Astrocyte (in vitro differentiated cells and primary cell): ENCODE measurements at places on chromosomes 16 and 17. TPM values are rescaled to one million over a fixed set of nuclear protein-coding genes. Genes with fewer than 3 reads are reported as not detected.
A peak's percentile ranks its signal among the peaks of the same experiment; 100 is the strongest.

DNA sequence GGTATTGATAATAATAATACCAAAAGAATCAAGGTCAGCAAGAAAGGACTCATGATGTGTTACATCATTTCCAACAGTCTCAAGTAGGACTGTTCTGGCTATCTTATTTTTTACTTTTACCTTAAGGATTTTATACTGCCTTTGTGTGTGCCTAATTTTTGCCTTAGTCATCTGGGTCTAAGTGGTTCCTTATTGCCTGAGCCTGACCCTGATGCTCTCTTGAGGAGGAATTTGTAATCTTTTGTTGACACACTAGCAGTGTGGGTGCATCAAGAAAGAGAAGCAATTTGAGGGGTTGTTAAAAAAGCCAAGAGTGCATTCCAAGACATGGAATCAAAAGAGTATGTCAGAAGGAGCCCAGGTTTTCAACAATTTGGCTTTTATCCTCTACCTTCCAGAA is 59.3 kb downstream of the TMEM100 start:
- H3K36me3 ChIP-seq = no peaks in the 10 kb centered on the region
- DNase-seq = no peak
- H3K4me1 ChIP-seq = no peaks in the 10 kb centered on the region
- no peak overlapping the region for H3K4me3 ChIP-seq
- H3K27ac ChIP-seq = no peak overlapping the region

GRCh38 chr16:21078563-21078962 is 72.1 kb downstream of the DNAH3 start:
- no peaks in the 10 kb centered on the region for H3K27me3 ChIP-seq
- H3K27ac ChIP-seq = no peak overlapping the region
- H3K36me3 ChIP-seq = no peaks in the 10 kb centered on the region
- H3K4me1 ChIP-seq = no peaks in the 10 kb centered on the region

- no peaks in the 10 kb centered on the region for H3K36me3 ChIP-seq
- peaks cover 2% of the 10 kb centered on the region for H3K4me1 ChIP-seq
- peaks cover 5% of the 10 kb centered on the region for H3K27me3 ChIP-seq
Observed at GRCh38 chr16:1105888-1106620, 10.0 kb upstream of the C1QTNF8 start.

- H3K4me1 ChIP-seq = no peaks in the 10 kb centered on the region
- no peak overlapping the region for H3K27ac ChIP-seq
- no peaks in the 10 kb centered on the region for H3K27me3 ChIP-seq
- DNase-seq = no peak
- H3K4me3 ChIP-seq = no peak overlapping the region
Observed at GRCh38 chr17:74390680-74391653, 23.7 kb downstream of the GPR142 start.

GRCh38 chr16:49932434-49932833 is 76.5 kb upstream of the ZNF423 start:
- DNase-seq = no peak
- no peaks in the 10 kb centered on the region for H3K4me1 ChIP-seq
- no peak overlapping the region for H3K4me3 ChIP-seq
- no peak overlapping the region for H3K27ac ChIP-seq
- no peaks in the 10 kb centered on the region for H3K27me3 ChIP-seq

GRCh38 chr17:47057830-47058229 is 78.8 kb upstream of the RPRML start:
- H3K4me3 ChIP-seq = no peak overlapping the region
- no peaks in the 10 kb centered on the region for H3K4me1 ChIP-seq
- no peak for DNase-seq
- no peak overlapping the region for H3K27ac ChIP-seq
- H3K36me3 ChIP-seq = no peaks in the 10 kb centered on the region
- no peaks in the 10 kb centered on the region for H3K27me3 ChIP-seq

- H3K4me1 ChIP-seq = peaks cover 46% of the 10 kb centered on the region
- peak; percentile 83 for DNase-seq
- H3K4me3 ChIP-seq = no peak overlapping the region
- no peaks in the 10 kb centered on the region for H3K36me3 ChIP-seq
- no peaks in the 10 kb centered on the region for H3K27me3 ChIP-seq
Observed at GRCh38 chr17:73302189-73302588, 9.6 kb downstream of the CDC42EP4 start.

GRCh38 chr17:39927929-39928857 is 661 bp downstream of the LRRC3C start:
- H3K4me3 ChIP-seq = peak overlapping the region; percentile 81
- no peak for DNase-seq
- peaks cover 51% of the 10 kb centered on the region for H3K4me1 ChIP-seq

DNA sequence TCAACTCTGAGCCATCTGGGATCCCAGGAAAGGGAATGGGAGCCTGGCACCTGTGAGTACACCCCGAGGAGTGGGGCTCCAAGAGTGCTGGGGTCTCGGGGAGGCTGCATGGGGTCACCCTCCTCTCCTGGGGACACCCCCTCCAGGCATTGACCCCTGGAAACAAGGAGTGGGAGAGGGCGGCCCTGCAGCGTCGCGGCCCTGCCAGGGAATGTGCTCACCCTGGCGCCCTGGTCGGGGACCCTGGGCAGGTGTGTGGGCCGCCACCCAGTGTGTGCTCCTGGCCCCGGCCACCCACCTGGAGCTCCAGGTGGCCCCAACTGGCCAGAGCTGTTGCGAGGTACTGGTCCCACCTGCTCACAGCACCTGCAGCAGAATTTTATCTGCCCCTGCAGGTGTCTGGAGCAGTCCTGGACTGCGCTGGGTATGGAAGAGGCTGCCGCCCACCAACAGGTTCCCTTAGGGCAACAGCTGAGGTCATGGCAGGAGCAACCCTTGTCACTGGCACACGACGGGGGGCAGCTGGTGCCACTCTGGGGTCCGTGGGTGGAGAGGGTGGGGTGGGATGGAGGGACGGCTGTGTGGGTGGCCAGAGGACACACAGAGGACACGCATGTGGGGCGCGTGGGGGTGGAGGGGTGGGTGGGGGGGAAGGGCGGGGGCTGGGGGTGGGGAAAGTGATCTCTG is 5.4 kb upstream of the PABPN1L start:
- peaks cover 4% of the 10 kb centered on the region for H3K27me3 ChIP-seq
- H3K4me3 ChIP-seq = no peak overlapping the region
- no peak for DNase-seq
- H3K27ac ChIP-seq = no peak overlapping the region
- H3K4me1 ChIP-seq = no peaks in the 10 kb centered on the region

GRCh38 chr16:81181013-81181720 is 57.3 kb upstream of the BCO1 start:
- H3K27me3 ChIP-seq = no peaks in the 10 kb centered on the region
- peak overlapping the region; percentile 16 for H3K4me3 ChIP-seq
- no peaks in the 10 kb centered on the region for H3K36me3 ChIP-seq
- peaks cover 13% of the 10 kb centered on the region for H3K4me1 ChIP-seq
- H3K27ac ChIP-seq = peak overlapping the region; percentile 31

- DNase-seq = peak; percentile 55
- H3K27me3 ChIP-seq = no peaks in the 10 kb centered on the region
- H3K36me3 ChIP-seq = no peaks in the 10 kb centered on the region
- H3K4me1 ChIP-seq = peaks cover 25% of the 10 kb centered on the region
- peak overlapping the region; percentile 91 for H3K27ac ChIP-seq
Observed at GRCh38 chr17:40909755-40910154, 24.7 kb upstream of the KRT20 start.

GRCh38 chr16:88725609-88726407 is 19.5 kb downstream of the CTU2 start:
- H3K27me3 ChIP-seq = no peaks in the 10 kb centered on the region
- H3K4me1 ChIP-seq = peaks cover 3% of the 10 kb centered on the region
- H3K4me3 ChIP-seq = no peak overlapping the region

DNA sequence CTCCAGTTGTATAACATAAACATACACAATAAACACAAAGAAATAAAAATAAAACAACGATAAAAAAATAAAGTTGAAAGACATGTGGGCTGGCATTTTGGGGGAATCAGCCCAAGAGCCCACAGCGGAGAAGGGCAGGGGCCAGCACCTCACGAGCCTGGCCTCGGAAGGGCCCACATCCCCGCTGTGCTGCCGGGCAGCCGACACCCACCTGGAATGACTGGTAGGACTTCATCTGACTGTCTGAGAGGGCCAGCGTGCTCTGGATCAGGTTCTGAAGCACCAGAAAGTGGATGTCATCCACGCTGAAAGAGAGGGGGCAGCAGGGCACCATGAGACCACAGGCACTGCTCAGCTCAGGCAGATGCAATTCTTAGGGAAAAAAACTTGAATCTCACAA is 73.5 kb downstream of the GTF3C1 start:
- peaks cover 35% of the 10 kb centered on the region for H3K4me1 ChIP-seq
- DNase-seq = no peak
- H3K27ac ChIP-seq = peak overlapping the region; percentile 87
- no peaks in the 10 kb centered on the region for H3K27me3 ChIP-seq
- peaks cover 27% of the 10 kb centered on the region for H3K36me3 ChIP-seq
- H3K4me3 ChIP-seq = peak overlapping the region; percentile 35

DNA sequence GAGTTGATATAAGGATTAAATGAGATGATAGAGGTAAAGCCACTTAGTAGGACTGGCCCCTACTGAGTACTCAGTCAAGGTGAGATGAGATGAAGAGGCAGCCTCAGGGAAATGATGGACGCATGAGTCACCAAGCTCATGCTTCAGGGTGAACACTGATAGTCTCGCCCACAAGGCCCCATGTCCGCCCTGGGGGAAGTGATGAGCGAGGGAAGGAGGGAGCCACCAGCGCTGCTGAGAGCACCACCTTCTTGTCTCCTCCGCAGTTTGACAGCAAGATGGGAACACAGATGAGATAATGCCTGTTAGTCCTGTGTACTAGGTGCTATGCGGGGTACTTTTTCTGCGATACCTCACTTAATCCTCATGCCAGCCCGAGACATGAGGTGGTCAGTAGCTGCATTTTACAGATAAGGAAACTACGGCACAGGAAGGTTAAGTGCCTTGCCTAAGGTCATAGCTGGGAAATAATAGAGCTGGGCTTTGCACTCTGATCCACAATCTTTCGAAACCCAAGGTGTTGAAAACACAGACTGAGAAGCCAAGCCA is 383.0 kb downstream of the CPPED1 start:
- no peak overlapping the region for H3K27ac ChIP-seq
- no peaks in the 10 kb centered on the region for H3K27me3 ChIP-seq
- no peaks in the 10 kb centered on the region for H3K4me1 ChIP-seq
- H3K36me3 ChIP-seq = no peaks in the 10 kb centered on the region

DNA sequence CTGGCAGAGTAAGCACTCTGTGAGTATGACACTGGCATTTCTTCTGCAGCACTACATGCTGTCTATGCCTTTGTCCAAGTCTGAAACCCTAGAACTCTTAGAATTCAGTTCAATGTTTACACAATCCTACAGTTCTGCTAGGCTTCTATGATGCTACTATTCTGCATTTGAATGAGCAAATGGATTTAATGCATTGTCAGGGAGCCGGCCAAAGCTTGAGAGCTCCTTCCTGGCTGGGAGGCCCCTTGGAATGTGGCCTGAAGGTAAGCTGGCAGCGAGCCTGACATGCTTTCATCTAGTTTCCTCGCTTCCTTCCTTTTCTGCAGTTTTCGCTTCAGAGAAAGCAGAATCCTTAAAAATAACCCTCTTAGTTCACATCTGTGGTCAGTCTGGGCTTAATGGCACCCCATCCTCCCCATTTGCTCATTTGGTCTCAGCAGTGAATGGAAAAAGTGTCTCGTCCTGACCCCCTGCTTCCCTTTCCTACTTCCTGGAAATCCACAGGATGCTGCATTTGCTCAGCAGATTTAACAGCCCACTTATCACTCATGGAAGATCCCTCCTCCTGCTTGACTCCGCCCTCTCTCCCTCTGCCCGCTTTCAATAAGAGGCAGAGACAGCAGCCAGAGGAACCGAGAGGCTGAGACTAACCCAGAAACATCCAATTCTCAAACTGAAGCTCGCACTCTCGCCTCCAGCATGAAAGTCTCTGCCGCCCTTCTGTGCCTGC is at the start of gene CCL2:
CCL2 (plus strand) TSS at position 635 of the 730 bp plus-strand sequence; CDS start at position 700, 65 bp downstream.
- H3K27ac ChIP-seq = peak within 1 kb of the TSS; percentile 97
- H3K36me3 ChIP-seq = no peaks in the 10 kb centered on the region
- H3K4me3 ChIP-seq = peak within 1 kb of the TSS; percentile 73
- DNase-seq = peak; percentile 86
- peaks cover 76% of the 10 kb centered on the region for H3K4me1 ChIP-seq
- no peaks in the 10 kb centered on the region for H3K27me3 ChIP-seq

DNA sequence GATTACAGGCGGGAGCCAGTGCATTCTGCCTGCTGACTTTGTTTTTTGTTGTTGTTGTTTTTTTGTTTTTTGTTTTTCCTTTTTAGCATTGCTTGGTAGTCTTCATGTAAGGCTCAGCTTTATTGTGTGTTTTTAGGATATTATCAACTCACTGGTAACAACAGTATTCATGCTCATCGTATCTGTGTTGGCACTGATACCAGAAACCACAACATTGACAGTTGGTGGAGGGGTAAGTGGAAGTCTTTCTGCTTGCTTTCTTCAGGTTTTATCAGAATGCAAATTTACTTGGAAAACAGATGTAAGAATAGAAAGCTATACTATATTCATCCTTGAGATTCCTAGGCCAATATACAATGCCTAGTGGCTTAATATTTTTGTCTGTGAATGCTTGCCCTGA is 3.3 kb upstream of the CMTM1 start:
- peaks cover 11% of the 10 kb centered on the region for H3K36me3 ChIP-seq
- peaks cover 5% of the 10 kb centered on the region for H3K4me1 ChIP-seq
- no peak for DNase-seq
- no peaks in the 10 kb centered on the region for H3K27me3 ChIP-seq
- no peak overlapping the region for H3K4me3 ChIP-seq

- peaks cover 22% of the 10 kb centered on the region for H3K27me3 ChIP-seq
- no peak overlapping the region for H3K4me3 ChIP-seq
- DNase-seq = peak; percentile 25
- H3K4me1 ChIP-seq = peaks cover 6% of the 10 kb centered on the region
- H3K36me3 ChIP-seq = no peaks in the 10 kb centered on the region
- no peak overlapping the region for H3K27ac ChIP-seq
Observed at GRCh38 chr16:87552772-87553573, 49.3 kb upstream of the JPH3 start.

DNA sequence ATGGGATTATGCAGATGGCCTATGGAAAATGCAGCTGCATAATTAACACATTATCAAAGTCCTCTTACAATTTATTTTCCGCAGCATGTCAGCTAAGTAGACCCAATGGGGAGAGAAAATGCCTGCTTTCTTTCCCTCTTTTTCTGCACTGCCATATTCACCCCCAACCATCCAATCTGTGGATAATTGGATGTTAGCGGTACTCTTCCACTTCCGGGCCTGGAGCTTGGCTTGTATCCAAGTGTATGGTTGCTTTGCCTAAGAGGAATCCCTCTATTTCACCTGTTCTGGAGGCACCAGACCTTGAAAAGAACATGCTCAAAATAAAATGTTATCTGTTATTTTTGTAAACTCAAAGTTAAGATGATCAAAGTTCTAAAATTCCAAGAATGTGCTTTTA is 41.1 kb upstream of the CACNG3 start:
- H3K4me1 ChIP-seq = no peaks in the 10 kb centered on the region
- no peak overlapping the region for H3K4me3 ChIP-seq
- H3K27me3 ChIP-seq = no peaks in the 10 kb centered on the region

GRCh38 chr16:35516551-35516950 is 2057.1 kb downstream of the TP53TG3F start:
- H3K27ac ChIP-seq = no peak overlapping the region
- no peaks in the 10 kb centered on the region for H3K27me3 ChIP-seq
- H3K36me3 ChIP-seq = no peaks in the 10 kb centered on the region
- DNase-seq = no peak
- H3K4me3 ChIP-seq = no peak overlapping the region

Gene EVPL
- total RNA-seq = not detected in 2 replicates

Gene CISD3
- 12.0 and 13.1 TPM in 2 replicates for total RNA-seq

Gene WNT9B
- total RNA-seq = 0.48 and 0.84 TPM in 2 replicates

Gene TEKT5
- total RNA-seq = 0.41 TPM in 1 of 2 replicates, not detected in the other

Gene TBC1D3C
- not detected in 2 replicates for total RNA-seq

Gene HLF
- total RNA-seq = 0.07 TPM in 1 of 2 replicates, not detected in the other

Gene EXOC3L1
- 0.45 and 0.62 TPM in 2 replicates for total RNA-seq

Gene NPIPB8
- total RNA-seq = not detected in 2 replicates

Gene TMC6
- total RNA-seq = 54.8 and 61.7 TPM in 2 replicates

Gene MYH1
- total RNA-seq = not detected in 2 replicates

Gene PRSS8
- 3.9 and 9.5 TPM in 2 replicates for total RNA-seq
